ENCODE measurements at places on chromosomes 11 and 22.

GRCh38 chr11:115985896-115986295 is 481.7 kb upstream of the CADM1 start:
- no peak for DNase-seq

DNA sequence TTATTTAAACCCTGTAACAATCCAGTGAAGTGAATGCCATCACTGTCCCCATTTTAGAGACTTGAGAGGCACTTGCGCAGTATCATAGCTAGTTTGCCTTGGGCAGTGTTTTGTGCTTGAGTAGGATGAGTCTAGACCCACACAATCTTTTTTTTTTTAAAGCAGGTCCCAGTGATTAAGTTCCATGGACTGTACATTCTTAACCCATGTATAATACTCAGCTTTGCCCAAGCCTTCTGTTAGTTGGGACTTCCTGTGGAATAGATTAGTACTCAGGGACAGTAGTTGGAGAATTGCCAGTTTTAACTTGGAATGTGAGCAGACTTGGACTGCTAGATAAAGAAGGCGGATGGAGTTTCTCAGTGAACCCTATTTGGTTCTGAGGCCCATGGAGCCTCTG is 108.6 kb upstream of the RASSF10 start:
- DNase-seq = no peak

DNA sequence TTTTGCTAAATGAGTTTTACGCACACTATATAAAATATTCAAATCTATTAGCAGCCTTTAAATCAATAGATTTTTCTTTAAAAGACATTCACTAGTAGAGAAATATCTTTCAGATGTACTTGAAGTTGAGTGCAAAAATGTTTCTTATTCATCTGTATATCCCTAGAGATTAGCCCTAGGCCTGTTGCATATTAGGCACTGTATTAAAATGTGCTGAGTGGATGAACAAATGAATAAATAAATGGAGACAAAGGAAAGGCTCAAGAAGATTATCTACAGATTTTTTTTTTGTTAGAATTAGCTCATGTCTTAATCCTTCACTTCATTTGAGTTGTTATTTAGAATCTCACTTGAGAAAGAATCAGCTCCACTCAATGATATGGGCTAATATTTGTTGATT is 12.0 kb upstream of the MMP13 start:
- no peak for DNase-seq

DNA sequence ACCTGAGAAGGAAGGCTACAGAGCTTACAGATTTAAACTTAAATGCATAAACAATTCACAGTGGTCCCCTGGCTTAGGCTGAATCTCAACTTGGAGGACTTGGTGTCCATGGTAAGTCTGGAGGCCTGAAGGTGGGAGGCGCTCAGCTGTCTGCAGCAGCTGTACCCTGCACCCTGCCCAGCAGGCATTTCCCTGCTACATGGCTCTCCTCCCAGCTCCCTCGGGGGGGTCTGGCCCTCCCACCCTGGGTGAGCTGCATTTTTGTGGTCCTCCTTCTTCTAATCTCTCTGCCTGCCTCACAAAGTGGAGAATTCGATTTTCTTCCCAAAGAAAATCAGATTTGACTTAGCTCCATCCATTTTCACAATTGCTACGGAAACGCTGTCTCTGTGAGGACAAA is 273.2 kb downstream of the KIRREL3 start:
- no peak for DNase-seq

- DNase-seq = no peak
These were observed 20.2 kb downstream of the MPPED1 start for GRCh38 chr22:43431808-43432554.

DNA sequence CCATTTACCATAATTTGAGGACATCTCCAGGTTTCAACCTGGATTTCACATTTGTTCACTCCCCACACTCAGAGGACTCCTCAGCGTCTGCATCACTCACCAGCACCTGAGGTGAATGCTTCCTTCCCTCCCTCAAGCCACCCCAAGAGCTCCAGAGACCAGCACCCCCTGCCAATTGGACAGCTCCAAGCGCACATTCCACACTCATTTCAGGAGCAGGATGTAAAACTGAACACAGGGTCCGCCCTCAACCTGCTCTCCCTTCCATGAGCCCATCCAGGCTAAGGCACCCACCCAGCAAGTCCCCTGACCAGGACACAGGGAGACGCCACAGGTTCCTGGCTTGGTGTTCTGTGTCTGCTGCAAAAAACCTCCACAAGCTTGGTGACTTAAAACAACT is 3.9 kb downstream of the SCGB1D1 start:
- DNase-seq = no peak

GRCh38 chr11:92803391-92803790 is 166.1 kb upstream of the MTNR1B start:
- no peak for DNase-seq

- DNase-seq = no peak
These were observed 109.8 kb downstream of the KCNQ1 start for GRCh38 chr11:2554338-2555207.

DNA sequence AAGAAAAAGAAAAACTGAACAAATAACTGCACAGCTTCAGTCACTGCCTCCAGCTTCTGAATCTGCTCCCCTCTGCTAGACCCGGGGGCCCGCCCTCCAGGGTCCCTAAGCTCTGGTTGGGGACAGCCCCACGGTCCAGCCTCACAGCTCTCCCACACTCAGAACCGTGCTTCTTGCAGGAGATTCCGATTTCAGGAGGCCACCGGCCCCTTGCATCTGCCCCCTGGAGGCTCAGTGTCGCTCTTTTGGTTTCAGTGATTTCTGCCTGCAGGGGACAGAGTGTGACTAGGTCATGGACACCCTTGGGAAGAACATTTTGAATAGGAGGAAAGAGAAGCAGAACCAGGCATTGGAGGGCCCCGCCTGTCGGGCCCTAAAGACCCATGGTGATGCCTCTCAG is 23.1 kb upstream of the RPS3 start:
- no peak for DNase-seq

GRCh38 chr11:94728541-94728940 is 39.6 kb upstream of the AMOTL1 start:
- no peak for DNase-seq

DNA sequence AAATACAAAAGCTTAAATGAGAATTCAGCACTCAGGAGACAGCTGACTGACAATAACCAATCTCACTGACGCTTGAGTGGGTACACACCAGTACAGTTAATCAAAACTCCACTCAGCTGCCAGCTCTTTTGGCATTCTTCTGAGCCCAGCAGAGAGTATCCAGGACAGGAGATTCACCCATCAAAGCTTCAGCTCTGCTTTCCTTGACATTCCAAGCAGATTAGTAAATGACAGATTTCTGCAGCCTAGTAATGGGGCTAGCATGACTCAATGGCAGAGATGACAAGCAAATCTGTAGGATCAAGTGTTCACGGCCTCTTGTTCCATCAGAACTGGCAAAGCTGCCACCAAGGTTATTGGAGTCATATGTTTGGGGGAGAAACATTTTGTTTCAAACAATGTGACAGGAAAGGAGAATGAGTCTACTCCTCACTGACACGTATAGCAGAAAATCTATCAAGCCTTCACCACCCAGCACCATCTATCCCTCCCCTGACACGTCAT is 420.0 kb downstream of the DYNC2H1 start:
- no peak for DNase-seq

DNA sequence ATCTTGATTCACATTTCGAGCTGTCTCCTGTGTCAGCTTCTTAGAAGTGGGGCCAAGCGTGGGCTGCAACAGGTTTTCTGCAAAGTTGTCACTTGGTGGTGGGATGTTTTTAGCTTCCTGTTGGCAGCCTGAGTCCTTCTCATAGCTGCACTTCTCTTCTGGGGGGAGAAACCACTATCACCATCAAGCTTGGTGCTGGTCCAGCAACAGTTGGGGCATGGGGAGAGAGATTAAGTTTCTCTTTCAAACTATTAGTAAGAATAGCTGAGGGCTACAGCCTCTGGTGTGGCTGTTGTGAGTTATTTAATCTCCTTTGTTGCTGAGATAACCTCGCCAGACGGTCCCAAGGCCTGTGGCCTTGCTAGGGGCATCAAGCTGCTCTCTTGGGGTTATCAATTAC is 123.3 kb upstream of the CRYBB3 start:
- DNase-seq = peak; percentile 23

GRCh38 chr11:116697011-116697410 is 75.8 kb downstream of the BUD13 start:
- no peak for DNase-seq

- DNase-seq = peak; percentile 85
These were observed 9.7 kb downstream of the FXYD2 start for GRCh38 chr11:117814766-117815261.

- DNase-seq = no peak
These were observed 64.7 kb downstream of the MTNR1B start for GRCh38 chr11:93034031-93034722.

GRCh38 chr11:66743271-66743968 is 14.4 kb upstream of the SPTBN2 start:
- DNase-seq = no peak

DNA sequence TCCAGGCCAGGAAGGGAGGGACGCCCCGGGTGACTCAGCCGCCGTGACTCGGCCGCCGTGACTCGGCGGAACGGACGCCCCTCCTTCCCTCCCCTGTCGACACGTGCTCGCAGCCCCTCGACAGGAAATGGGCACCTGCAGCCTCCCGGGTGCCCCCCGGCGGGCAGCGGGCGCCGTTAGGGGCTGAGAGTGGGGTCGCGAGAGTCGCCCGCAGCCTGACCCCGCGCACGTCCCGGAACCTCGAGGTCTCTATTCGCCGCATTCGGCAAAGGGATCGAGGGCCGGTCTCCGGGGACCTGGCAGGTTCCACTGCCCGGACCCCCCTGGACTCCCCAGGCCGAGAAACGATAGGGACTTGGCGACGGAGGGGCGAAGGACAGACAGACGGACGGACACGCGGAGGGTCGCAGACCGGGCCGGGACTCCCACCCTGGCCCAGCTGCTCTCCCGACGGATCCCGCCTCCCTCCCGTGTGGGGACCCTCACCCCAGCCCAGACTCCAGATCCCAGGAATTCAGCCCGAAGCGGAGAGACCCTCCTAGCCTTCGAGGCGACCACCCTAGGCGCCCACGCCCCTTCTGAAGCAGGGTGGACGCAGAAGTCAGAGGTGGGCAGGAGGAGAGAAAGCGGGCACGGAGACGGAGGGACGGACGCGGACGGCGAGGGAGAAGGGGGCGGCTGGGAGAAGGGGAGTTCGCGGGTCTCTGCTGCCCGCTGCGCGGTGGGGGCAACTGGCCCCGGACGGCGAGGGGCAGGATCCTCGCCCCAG is 648 bp downstream of the FOSL1 start:
- peak; percentile 66 for DNase-seq

DNA sequence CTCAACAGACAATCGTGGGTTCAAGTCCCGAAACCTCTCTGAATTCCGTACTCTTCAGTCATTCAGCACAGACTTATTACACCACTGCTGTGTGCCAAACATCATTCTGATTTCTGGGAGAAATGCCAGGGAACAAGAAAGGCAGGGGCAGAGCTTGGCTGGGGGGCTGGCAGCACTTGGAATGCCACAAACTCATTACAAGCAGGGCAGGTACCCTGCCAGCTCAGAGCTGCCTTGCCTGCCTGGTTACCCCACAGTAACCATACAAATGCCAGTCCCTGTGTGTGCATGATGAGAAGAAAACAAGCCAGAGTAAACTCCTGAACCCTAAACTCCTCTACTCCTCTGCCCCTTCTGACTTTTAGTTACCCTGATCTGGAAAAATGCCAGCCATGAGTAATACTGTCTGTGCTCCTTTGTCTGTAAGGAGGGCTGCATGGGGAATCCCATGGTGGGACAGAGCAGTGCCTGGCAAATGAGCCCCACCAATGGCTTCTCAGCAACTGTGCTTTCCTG is 6.9 kb upstream of the RAD9A start:
- DNase-seq = no peak

DNA sequence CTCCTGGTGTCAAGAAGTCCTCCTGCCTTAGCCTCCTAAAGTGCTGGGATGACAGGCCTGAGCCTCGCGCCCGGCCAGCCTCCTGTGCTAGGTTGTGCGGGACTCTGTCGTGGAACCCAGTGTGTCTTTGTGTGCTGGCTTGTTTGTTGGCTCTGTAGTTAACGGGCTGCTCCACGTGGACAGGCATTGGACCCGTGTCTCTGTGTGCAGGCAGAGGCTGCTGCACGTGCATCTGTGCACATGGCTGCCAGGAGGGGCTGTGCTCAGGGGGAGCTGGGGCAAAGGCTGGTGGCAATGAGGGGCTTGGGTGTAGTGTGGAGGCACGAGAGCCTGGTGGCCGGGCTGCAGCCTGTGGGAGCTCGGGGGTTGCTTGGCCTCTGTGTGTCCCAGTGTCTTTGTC is 121.3 kb upstream of the ALDH3B2 start:
- DNase-seq = no peak

DNA sequence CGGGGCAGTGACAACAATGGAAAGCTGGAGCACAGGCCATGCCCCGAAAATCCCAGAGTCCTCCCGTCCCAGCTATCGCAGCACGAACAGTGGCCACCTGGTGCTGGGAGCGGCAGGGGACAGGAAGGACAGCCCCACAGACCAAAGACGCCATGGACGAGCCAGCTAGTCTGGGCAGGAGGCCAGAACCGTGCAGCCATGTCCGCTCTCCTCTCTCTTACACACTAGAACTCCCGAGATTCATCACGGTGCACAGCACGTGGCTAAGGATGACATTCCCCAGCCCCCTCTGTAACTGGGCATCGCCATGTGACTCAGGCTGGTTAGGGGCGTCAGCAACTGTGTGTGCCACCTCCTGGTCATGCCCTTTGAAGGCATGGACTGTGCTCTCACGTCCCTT is 4.6 kb downstream of the CDPF1 start:
- DNase-seq = no peak

DNA sequence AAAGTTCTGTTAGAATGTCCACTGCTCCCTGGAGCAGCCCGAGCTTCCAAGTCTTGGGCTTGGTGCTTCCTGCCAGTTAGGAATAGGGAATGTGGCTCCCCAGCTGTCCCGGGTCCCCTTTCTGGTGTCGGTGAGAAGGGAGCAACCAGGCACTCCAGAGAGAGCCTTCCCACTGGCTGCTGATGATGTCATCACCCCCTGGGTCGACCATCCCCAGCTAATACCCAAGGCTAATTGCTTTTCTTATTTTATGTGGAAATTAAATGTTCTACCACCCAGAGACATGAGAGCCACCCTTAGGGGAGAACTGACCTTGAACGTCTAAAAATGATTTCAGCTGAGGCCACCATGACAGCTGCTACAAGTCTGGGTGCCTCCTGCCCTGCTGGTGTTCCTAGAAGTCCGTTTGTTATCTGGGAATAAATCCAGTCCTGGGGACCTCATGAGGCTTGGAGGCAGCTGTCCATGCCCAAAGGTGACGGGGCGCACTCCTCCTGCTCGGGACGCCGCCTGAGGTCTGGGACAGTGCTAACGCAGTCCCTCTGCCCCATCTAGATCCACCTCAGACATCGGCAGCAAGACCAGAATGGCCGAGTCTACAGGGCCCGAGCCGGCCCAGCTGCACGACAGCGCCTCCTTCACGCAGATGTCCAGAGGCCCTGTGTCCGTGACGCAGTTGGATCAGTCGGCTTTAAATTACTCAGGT is 42.3 kb downstream of the C11orf91 start:
- no peak for DNase-seq

Data from CD4-positive, alpha-beta T cell treated with Interleukin-4 for 1 hour (primary cell).